ENCODE measurements at places on chromosomes 6 and 20. TPM values are rescaled to one million over a fixed set of nuclear protein-coding genes. Genes with fewer than 3 reads are reported as not detected.

The TEAD3 gene
- 23.7 TPM for total RNA-seq

The MAFB gene
- total RNA-seq = 0.64 TPM

The B3GALT4 gene
- 2.6 TPM for total RNA-seq

The CUL7 gene
- 54.8 TPM for total RNA-seq

The HDGFL1 gene
- total RNA-seq = not detected

The TBX18 gene
- 3.0 TPM for total RNA-seq

The SAPCD1 gene
- 1.3 TPM for total RNA-seq

The TFAP2D gene
- not detected for total RNA-seq

The CST4 gene
- 0.32 TPM for total RNA-seq

The SIGLEC1 gene
- total RNA-seq = not detected

The LRRC73 gene
- total RNA-seq = under 0.01 TPM

The SCUBE3 gene
- 10.0 TPM for total RNA-seq

The THBD gene
- 0.32 TPM for total RNA-seq
